ENCODE measurements at places on chromosomes 5 and 9. TPM values are rescaled to one million over a fixed set of nuclear protein-coding genes. Genes with fewer than 3 reads are reported as not detected.

The MORN5 gene
- total RNA-seq: 7.8 TPM

DNA sequence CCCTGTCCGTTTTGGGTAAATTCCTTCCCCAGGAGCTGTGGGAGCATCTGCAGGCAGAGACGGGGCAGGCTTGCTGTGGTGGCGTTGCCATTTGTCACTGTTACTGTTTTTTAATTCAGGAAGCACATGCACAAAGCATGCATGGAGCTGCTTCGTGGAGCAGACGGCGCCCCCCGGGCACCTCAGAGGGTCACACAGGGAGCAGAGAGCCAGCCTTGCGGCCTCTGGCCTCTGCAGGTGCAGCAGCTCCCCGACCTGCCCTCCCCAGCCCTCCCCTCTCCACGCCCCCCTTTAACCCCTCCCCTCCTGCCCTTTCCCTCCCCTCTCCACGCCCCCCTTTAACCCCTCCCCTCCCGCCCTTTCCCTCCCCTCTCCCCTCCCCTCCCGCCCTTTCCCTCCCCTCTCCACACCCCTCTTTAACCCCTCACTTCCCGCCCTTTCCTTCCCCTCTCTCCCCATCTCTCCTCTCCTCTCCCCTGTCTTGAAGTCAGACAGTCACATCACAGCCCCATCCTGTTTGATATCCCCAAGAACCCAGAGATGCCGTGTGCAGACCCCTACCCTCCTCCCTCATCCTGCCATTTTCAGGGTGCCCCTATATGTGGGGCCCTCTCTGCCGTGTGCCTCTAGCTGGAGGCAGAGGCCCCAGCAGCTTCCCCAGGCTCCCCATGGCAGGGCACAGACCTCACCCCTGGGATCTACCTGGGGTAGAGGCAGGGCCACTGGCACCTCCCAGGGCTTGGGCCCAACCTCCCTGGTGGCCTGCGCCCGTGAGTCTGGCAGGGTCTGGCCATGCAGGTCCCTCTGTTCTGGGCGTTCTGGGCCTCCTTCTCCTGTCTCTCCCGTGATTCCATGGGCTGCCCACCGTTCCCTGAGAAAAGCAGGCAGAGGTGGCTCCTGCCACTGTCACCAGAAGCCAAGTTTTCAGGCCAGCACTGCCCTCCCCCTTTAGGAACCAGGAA is 29.6 kb upstream of the UBAC1 start:
- no peak for DNase-seq

DNA sequence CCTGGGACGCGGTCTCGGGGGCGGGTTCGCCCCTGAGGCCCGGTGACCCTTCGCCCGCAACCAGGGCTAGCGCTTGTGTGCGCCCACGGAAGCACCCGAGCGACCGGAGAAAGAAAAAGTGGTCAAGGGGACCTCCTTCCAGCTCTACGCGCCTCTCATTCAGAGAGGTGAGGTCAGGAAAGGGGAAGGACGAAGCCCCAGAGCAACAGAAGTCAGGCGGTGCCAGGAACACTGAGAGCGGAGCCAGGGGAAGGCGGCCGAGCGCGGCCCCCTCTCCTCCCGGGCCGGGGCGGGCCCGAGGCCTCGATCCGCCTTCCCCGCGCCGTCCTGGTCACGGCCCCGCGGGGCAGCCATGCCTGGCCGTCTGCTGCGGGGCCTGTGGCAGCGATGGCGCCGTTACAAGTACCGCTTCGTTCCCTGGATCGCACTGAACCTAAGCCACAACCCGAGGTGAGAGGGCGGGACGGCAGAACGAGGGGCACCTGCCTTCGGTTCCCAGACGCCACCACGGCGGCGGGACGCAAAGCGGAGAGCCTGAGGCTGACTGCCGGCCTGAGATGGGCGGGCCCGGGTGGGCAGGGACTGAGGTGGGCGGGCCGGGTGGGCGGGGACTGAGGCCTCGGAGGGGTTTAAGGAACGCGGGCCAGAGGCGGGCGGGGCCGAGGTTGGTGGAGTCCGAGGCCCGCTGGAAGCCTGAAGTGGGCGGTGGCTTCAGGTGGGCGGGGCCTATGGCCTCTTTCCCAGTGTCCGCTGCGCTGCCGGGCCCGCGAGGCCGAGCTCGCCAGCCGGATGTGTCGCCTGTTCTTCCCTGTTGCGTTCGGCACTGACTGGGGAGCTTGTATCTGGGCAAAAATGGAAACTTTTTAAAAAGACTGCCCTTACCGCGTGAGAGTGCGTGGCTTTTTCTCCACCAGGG is at the start of gene SETD9:
SETD9 (plus strand) TSS at position 303 of the 916 bp plus-strand sequence; CDS start at position 353, 50 bp downstream.
- peak; percentile 98 for DNase-seq

- DNase-seq: no peak
Measured at GRCh38 chr5:37578176-37578575, 199.1 kb downstream of the WDR70 start.

DNA sequence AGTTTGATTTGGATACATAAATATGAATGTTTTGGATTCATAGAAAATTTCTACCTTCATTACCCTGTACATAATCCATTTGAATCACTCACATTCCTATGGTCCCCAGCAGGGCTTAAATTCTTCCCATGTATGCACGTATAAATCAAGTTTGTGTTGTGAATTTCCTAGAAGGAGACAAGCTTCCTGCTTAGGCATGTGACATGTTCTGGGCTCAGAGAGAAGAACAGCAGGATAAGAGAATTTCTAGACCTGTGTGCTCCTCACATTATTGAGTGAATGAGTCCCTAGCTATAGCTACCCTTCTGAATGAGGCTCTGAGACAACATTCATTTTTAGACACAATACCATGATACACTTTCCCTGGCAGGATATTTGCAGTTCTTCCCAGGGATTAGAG is 229.1 kb downstream of the YTHDC2 start:
- DNase-seq: no peak

GRCh38 chr5:128101676-128102075 is 18.1 kb downstream of the SLC12A2 start:
- DNase-seq: no peak

DNA sequence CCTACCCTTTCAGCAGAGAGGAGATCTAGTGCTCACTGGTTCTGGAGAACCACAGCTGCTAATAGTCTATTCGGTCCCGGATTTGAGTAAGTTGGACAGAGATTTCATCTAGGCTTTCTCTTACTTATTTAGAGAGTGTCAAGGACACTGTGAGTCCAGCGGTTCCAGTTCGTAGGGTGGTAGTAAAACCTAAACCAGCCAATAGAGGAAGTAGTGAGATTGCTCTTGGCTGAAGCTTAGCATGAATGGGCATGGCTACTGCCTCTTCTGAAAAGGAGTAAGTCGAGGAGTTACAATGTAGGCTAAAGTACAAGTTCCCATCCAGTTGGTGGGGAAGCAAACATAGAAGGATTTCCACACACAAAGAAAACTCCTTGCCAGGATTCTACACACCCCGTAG is 109.6 kb upstream of the MOCS2 start:
- no peak for DNase-seq

The CCDC183 gene
- 2.3 TPM for total RNA-seq

GRCh38 chr9:36677611-36678010 is 104.9 kb downstream of the MELK start:
- no peak for DNase-seq

DNA sequence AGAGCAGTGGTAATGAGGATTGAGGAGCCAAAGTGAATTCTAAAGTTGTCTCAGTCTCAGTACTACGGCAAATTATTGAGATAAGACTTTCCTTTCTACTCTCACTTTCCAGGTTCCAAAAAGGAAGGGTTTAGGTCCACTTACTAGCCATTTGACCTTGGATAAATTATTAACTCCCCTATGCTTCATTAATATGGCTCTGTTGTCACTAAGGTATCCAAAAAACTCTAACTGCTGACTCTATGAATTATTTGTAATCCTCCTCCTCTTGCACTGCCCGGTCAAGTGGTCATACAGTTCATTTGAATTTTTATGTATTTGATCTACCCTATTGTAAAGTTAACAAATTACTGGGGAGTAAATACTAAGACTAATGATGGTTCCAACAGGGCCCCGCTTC is 17.7 kb upstream of the UGCG start:
- no peak for DNase-seq

- DNase-seq: no peak
Measured at GRCh38 chr9:98135938-98136337, 16.9 kb upstream of the TRIM14 start.

DNA sequence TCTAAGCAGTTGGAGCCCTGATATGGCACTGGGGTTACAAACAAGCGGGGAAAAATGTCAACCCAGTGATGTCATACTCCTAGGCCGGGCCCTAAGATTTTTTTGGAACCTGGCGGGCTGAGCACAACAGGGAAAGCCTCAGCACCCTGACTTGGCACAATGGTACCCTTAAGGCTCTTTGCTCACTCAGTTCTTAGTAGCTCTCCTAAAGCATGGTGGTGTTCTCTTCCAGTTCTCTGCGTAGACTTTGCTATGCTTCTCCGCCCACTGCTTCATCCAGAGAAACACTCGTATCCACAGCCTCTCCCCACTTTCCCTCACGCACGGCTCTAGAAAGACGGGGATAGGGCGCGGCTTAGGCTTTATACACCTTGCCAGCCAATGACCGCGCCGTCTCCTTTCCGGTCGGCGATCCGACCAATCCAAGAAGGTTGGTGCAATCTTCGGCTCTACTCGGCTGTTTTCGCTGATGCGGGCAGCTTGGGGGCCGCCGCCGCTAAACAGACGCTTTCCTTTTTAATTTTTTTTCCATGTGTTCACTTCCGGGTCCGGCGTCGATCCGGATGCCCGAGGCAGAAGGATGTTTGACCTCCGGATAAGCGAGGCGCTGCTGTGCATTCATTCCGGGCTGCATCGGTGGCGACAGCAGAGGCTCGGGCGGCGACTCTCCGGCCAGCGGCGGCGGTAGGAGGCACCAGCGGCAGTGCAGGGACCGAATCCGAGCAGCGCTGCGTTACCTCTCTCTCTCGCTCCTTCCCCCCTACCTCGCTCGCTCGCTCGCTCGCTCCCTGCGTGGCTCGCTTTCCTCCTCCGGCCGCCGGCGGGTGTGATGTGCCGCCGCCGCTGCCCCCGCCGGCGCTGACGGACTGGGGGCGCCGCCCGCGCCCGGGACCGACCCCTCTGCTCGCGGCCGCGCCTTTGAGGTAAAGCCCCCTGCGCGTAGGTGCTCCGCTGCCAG is at the start of gene CSNK1G3:
CSNK1G3 (plus strand) TSS at position 530 of the 958 bp plus-strand sequence. CDS start 33,487 bp downstream, outside the sequence.
- DNase-seq: peak; percentile 98

The NR5A1 gene
- total RNA-seq: 0.37 TPM

GRCh38 chr9:7342736-7343135 is 456.8 kb downstream of the DMAC1 start:
- DNase-seq: no peak

The NEUROG1 gene
- not detected for total RNA-seq

DNA sequence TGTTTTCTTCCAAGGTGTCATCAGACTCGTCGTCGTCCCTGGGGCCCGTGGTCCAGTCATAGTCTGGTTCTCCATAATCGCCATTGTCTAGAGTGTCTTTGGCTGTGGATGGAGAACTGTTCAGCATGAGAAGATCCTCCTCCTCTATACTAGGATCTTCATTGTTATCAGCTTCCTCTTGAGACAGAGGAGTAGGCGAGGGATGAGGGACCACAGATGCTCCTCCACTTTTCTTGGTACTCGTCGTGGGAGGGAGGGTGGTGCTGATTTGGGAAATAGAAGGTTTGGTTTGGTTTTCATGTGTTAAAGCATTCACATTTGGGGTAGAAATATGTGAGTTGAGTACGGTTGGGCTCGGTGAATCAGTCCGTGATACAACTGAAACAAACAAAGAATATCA is 8.8 kb downstream of the C5orf15 start:
- no peak for DNase-seq

DNA sequence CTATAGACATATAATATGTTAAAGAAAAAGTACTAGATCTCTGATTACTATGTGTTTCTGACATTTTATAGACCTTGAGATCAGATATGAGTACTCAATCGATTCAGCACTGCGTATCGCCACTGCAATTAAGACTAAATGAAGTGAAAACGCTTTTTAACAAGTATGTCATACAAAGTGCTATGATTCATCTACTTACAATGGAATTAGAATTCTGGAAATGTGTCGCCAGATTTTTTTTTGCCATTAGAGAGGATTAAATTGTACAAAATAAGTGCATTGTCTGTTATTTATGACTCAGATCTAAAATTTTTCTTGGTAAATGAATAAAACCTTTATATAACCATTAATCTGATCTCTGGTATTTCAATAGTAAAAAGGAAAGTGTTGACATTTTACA is 20.0 kb upstream of the AGGF1 start:
- no peak for DNase-seq

GRCh38 chr9:104747245-104747564 is 278 bp upstream of the NIPSNAP3A start:
- DNase-seq: no peak

The SLC34A1 gene
- 0.06 TPM for total RNA-seq

DNA sequence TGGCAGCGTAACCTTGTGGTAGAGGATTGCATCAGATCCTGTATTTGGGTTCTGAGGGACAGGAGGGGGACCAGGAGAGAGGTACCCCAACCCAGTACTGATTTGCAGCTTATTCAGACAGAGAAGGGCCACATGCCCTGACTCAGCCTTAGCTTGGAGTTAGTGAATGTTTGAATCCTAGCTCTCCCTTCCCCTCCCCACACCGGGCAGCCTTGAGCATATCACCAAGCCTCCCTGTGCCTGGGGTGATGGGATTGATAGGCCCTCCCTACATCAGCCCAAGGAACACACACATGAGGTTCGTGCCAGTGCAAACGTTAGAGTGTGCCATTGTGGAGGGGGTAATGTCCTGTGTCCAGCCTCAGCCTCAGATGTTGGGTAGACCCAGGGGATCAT is 71.9 kb downstream of the AMBP start:
- peak; percentile 4 for DNase-seq

The SLC4A9 gene
- total RNA-seq: 0.86 TPM

DNA sequence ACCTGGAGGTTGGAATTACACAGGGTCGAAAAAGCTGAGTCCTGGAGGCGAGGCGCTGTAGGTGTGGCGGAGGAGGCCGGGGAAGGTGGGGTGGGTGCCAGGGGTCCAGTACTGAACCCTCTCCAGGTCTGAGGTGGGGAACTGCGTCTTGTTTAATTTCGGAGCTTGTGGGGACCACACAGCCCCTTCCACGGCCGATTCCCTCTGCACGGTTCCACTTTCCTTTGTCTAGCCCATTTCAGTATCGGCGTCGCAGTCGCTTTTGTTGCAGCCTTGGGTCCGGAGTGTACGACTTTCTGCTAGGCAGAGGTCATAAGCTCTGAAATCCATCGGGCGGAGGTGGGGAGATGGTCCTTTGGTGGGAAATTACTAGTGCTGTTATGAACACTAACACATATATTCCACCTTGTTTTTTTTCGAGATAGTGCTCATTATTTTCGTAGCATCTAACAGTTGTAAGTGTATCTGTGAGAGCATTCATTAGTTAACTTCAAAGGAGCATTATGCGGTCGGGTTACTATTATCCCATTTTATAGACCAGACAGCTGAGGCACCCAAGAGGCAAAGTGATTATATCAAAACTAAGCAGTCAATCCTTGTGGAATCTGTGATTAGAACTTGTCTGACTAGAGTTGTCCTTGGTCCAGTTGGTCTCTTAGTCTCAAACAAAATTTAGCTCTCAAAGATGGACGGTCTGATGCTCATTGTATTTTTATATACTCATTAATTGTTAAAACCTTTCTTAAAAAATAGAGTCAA is 737 bp downstream of the RNF180 start:
- no peak for DNase-seq

The ACOT12 gene
- total RNA-seq: 0.75 TPM

The PCDHB10 gene
- total RNA-seq: 2.5 TPM

GRCh38 chr5:67238191-67238590 is 41.6 kb upstream of the CD180 start:
- no peak for DNase-seq
